Activated CD4-positive, alpha-beta T cell treated with anti-CD3 and anti-CD28 coated beads for 4 hours (primary cell): ENCODE measurements at places on chromosomes 3 and 15.

DNA sequence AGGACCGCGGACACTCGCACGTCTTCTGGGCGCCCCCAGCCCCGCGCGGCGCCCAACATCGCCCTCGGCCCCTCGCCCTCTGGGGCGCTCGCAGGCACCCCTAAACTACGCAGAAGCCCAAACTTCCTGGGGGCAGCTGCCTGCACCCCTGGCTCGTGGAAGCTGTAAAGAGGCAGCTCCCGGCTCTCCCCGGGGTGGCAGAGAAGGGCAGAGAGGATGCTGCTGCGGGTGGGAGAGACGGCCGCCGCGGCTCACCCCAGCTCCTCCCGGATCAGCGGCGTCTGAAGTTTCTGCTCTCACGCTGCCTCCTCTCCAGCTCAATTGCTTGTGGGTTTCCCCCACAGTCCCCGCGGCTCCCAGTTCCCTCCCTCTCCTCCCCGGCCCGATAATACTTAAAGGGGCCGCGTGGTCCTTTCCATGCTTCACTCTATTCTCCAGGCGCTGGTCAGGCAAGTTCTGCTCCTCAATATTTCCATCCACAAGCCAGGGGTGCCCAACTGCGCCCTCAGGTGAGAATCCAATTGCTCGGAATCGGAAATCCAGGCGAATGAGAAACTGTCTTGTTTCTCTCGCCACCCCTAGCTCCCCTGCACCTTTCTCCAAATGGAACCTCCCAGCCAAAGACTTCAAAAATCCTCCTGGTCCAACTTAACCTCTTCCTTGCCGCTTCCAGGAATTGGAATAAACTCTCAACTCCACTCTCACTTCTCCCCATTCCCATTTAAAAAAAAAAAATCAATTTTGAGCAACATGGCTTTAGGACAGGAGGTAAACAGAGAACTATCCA is 748.5 kb downstream of the ROBO1 start:
- DNase-seq = no peak

- no peak for DNase-seq
Measured at GRCh38 chr15:75661100-75661755, 13.5 kb downstream of the SNX33 start.

DNA sequence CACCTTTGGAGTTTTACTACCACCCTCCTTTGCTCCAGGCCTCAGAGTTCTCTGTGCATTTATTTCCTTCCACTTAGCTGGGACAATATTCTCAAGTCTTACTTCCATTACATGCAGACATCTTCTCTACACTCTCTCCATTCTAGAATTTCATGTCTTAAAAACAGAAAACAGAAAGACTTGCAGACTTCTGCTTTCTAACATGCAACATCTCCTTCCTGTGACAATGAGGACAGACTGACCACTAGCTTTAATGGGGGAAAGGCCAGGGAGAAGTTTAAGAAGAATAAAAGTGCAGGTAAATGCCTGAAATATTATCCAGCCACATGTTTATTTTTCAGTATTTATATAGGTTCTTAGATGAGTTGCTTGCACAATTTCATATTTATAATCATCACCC is 17.1 kb upstream of the CSTA start:
- DNase-seq = no peak

DNA sequence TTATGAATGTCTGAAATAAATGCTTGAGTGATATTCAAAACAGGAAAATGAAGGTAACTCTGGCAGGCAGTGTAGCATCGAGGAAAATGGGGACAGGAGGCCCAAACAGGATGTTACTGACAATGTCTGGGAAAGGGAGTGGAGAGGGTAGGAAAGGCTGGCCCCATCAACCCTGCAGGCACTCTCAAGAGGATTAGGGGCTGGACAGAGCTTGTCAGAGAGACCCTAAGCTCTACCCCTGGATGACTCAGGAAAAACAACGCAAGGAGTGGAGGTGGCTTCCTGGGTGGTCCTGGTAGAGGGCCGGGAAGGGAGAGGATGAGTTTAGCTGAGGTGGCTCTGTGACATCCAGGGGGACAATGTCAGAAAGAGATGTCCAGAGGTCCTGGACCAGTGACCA is 106.0 kb downstream of the RYK start:
- DNase-seq = no peak

- no peak for DNase-seq
Measured at GRCh38 chr3:4740397-4741105, 238.7 kb upstream of the BHLHE40 start.

- DNase-seq = no peak
Measured at GRCh38 chr3:79521221-79521848, 246.5 kb downstream of the ROBO1 start.

- no peak for DNase-seq
Measured at GRCh38 chr3:123728014-123728413, 143.2 kb upstream of the HACD2 start.

- DNase-seq = no peak
Measured at GRCh38 chr3:58536501-58537411, at the start of gene ACOX2. Gene ACOX2 (minus strand): TSS chr3:58537190. CDS start chr3:58535106, 2,084 bp downstream.

DNA sequence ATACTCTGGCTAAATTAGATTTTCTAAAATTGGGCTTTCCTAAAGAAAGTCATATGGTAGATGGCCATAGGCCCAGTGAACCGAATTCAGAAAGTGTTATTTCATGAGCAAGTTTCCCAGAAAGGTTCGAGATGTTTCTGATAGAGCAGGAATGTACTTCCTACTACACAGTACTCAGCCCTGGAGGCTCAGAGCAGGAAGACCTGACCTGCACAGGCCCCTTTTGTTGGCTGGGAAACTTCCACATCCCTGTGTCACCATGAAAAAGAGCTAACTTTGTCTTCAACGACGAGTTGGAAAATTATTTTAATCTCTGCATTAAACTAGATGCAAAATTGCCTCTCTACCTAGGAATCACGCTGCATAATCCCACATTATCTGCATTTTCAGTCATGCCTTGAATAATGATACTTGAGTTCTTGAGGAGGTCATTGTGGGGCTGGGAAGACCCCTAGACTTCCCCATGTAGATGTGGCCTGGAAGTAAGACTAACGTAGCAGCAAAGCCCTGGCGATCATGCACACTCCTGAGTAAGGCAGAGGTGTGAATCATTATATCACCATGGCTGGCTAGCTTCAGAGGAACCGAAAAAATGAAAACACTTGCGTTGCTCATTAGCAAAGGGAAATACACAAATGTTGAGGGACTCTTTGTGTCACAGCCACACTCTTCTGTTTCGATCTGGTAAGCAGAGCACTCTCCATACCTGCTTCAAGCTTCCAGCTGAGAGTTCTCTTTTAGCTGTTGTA is 47.1 kb downstream of the CMTM7 start:
- DNase-seq = no peak

DNA sequence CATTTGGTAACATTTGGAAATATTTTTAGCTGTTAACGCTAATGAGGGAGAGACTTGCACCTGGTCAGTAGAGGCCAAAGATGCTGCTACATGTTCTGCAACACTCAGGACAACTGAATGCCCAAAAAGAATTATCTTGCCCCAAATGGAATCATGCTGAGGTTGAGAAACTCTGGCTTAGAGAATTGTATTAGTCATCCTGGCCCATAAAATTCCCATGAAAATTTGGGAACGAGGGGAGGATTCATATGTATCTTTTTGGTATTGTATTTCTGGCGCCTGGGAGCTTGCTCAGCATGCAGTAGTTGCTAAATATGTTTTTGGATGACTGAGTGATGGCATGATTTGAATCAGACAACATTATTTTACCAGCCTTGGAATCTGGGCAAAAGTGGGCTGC is 59.9 kb downstream of the CHL1 start:
- DNase-seq = no peak

DNA sequence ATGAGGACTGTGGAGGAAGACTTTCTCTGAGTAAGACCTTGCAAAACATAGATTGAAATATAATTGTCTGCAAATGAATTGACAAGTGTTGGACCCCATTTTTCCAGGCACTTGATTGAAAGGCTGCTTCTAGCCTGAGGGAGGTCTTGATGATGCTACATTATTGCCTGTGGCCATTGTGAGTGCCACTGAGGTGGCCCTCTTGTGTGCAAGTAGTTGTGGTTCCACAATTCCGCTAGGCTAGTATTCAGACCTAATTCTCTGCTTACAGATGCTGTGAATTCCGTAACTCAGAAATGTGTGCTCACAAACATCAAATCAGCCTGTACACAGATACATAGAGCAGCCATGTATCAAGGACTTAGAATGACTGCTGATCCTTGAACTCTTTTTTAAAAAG is 34.7 kb downstream of the FNDC3B start:
- DNase-seq = no peak

GRCh38 chr3:104992676-104993075 is 374.0 kb upstream of the ALCAM start:
- no peak for DNase-seq

DNA sequence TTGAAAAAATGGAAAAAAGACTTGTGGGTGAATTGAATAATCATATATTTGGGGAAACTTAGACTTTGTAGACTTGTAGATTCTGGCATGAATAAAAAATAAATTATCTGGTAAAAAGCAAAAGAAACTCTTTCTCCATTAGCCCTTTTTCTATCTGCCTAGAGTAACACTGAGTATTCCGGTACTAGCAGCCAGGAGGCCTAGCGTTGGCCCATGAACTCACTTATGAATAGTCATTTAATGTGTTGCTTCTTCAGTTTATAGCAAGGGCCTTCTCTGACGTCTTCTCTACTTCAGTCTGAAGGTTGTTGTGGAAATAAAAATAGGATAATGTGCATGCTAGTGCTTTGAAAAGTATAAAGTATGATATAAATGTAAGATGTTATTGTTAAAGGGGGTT is 851.2 kb upstream of the NR2F2 start:
- no peak for DNase-seq

DNA sequence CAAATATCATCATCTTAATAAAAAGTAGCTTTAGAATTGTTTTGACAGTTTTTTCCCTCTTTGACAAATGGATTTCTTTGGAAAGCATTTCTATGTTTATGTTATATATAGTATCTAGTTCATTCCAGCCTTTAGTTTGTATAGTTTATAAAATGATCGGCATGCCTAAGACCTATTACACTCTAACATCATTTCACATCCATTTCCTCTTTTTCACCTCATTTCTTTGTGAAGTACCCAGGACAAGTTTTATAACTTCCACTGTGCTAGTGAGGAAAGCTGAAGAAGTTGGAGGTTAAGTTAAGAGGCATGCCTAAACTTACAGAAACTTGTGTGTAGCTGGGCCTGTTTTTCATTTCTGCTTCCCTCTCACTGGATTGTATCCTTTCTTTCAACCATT is 178.4 kb downstream of the TP63 start:
- DNase-seq = no peak

DNA sequence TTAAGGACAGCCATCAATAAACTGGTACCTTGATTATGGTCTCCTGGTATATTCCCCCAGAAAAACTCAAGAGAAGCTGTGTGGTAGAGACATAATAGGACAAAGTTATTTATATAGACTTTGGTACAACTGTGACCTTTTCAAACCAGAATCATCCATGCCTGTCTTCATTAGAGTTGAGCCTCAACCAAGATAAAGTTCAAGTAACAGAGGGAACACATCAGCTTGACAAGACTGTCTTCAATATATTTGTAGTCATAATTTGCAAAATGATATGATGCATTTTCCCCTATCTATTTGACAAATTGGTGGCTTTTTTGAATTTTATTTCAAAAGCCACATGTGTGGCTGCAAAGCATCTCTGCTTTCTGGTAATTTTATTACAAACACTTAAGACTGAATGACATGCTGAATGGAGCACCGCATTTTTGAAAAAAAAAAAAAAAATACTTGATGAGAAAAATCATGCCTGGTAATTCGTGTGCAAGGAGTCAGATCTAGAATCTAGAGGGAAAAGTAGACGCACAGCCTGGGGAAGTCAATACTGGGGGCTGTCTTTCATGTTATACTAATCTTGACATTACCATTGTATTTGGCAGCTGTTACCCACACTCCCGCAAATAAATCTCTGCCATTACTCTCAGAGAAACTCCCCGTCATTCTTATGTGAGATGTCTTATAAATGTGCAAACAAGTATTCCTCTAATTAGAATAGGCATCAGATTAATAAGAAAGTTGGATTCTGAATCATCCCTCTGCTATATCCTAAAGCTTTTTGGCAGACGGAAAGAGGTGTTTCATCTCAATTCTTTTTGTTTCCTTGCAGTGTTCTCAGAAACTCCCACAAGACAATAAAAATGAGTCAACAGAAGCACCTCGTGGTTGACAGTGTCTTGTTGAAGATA is 554.8 kb upstream of the CBLB start:
- no peak for DNase-seq

DNA sequence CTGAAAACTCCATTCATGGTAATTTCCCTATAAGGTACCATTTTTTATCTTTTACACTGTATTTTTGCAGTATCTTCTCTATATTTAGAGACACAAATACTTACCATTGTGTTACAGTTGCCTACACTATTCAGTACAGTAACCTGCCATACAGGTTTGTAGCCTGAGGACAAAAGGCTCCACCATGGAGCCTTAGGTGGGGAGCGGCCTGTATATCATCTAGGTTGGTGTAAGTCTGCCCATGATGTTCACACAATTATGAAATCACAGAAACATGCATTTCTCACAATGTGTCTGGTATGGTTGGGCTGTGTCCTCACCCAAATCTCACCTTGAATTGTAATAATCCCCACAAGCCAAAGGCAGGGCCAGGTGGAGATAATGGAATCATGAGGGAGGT is 43.9 kb upstream of the LYSMD4 start:
- DNase-seq = no peak

- DNase-seq = no peak
Measured at GRCh38 chr15:88401251-88401995, 65.8 kb downstream of the MRPL46 start.

- no peak for DNase-seq
Measured at GRCh38 chr3:146125951-146126350, 35.0 kb downstream of the PLOD2 start.

DNA sequence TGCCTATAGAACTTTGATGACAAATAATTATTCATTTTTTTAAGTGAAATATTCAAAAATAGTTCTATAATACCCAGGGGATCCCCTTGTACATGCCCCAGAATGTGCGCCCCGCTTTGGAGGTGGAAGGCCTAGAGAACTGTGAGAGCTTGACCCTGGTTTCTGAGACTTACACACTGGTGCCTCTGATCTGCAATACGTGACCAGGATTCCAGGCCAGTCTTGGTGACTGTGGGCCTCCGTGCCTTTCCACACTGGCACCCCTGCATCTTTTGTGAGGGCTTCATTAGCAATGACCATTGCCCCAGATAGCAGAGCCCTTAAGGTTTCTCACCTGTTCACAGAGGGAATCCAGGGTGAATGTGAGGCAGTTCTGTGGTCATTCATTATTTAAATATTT is 44.0 kb downstream of the CLSTN2 start:
- DNase-seq = no peak

GRCh38 chr3:169350228-169350627 is 313.3 kb downstream of the MECOM start:
- no peak for DNase-seq

- no peak for DNase-seq
Measured at GRCh38 chr3:172285844-172286243, 162.4 kb downstream of the GHSR start.

- DNase-seq = no peak
Measured at GRCh38 chr3:11459186-11459824, 184.4 kb downstream of the VGLL4 start.

GRCh38 chr3:120526011-120526870 is 69.9 kb upstream of the NDUFB4 start:
- DNase-seq = no peak

- peak; percentile 5 for DNase-seq
Measured at GRCh38 chr3:146577662-146578061, 27.5 kb downstream of the PLSCR5 start.
